ENCODE measurements at places on chromosomes 6 and 20.

DNA sequence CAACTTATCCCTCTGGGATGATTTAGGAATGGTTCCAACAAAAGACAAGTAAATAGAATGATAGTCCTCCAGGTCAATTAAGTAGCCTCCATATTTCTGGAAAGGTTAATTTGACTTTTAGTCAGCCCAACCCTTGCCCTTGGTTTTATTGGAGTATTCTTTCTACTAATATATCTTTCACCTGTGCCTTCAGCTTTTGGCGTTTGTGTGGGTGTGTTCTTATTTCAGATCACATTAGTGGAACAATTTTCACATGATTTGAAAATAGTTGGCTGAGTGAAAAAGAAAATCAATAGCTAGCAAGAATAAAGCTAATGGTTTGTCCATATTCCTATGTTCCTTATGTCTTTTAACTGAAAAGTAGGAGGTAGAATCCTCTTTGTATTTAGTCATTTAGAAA, 239.6 kb upstream of the SGK1 start:
- H3K27ac ChIP-seq, result no peak overlapping the region
- no peak overlapping the region for H3K4me3 ChIP-seq

GRCh38 chr6:108251252-108251651, 9.6 kb downstream of the SNX3 start:
- H3K4me3 ChIP-seq, result no peak overlapping the region
- no peaks in the 10 kb centered on the region for H3K36me3 ChIP-seq
- no peak for DNase-seq
- H3K4me1 ChIP-seq, result no peaks in the 10 kb centered on the region

GRCh38 chr6:65984089-65984488, 277.1 kb upstream of the EYS start:
- no peak for DNase-seq
- H3K36me3 ChIP-seq, result no peaks in the 10 kb centered on the region
- no peak overlapping the region for H3K27ac ChIP-seq
- no peak overlapping the region for H3K4me3 ChIP-seq
- no peaks in the 10 kb centered on the region for H3K27me3 ChIP-seq

- H3K36me3 ChIP-seq, result no peaks in the 10 kb centered on the region
- H3K27ac ChIP-seq, result no peak overlapping the region
- peaks cover 3% of the 10 kb centered on the region for H3K27me3 ChIP-seq
- H3K4me1 ChIP-seq, result no peaks in the 10 kb centered on the region
These were observed 371.8 kb downstream of the BTBD3 start for GRCh38 chr20:12289465-12289864.

DNA sequence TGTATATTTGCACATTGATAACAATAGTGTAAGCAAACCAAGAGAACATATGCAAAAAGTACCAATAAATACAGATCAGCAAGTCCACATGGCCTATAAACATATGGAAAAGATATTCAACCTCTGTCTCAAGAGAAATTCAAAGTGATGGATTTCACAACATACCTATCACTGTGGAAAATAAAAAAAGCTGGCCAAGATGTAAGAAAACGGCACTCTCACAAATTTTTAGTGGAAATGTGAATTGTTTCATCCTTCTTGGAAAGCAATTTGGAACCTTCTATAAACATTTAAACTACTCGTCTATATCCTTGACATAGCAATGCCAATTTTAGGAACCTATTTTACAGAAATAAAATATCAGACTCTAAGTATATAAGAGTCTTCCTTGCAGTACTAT, 559.8 kb downstream of the QKI start:
- H3K27me3 ChIP-seq, result no peaks in the 10 kb centered on the region
- H3K4me3 ChIP-seq, result no peak overlapping the region
- no peaks in the 10 kb centered on the region for H3K4me1 ChIP-seq
- H3K36me3 ChIP-seq, result no peaks in the 10 kb centered on the region

DNA sequence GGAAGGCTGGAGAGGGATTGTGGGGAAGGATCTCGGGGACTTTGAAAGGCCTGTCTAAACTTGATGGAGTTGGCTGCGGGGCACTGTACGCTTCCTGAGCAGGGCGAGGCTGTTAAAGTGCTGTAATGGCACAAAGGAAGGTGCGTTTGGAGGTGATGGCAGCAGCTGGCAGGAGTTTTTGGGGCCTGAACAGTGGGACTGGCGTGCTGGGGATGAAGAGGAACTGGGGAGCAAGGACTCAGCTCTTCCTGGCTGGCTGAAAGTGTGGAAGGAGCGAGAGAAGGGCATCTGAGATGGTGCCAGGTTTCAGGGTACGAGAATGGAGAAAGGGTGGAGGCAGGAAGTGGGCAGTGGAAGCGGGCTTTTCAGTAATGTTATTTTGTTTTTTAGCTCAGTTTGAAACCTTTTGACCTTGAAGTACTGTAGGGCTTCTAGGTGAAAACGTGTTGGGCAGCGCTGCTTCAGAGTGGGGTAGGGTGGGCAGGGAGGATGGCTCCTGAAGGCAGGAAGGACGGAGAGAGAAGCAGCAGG, 8.0 kb downstream of the TMEM181 start:
- no peaks in the 10 kb centered on the region for H3K36me3 ChIP-seq
- H3K4me1 ChIP-seq, result peaks cover 24% of the 10 kb centered on the region
- H3K27ac ChIP-seq, result peak overlapping the region; percentile 43
- DNase-seq, result peak; percentile 23

Data from naive thymus-derived CD4-positive, alpha-beta T cell (primary cell).